ENCODE measurements at places on chromosomes 3 and 15.

GRCh38 chr3:42450567-42450966 lies 40.2 kb upstream of the LYZL4 start:
- no peak for DNase-seq

DNA sequence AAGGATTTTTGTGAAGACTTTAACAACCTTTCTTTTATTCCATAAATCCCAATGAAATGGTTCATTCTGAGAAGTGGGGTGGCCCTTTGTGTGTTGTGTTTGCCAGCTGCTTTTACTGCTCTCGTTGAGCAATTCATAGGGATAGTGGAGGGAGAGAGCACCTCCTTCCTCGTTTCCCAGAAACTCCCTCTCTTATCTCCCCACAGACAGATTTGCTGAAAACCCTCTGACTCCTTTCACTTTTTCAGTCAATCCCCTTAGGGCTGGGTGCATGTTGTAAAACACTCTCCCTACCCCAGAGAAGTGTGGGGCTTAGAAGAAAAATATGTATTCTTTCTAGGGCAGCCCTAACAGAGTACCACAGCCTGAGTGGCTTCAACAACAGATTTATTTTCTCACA lies 557.2 kb upstream of the RGMA start:
- DNase-seq: no peak

DNA sequence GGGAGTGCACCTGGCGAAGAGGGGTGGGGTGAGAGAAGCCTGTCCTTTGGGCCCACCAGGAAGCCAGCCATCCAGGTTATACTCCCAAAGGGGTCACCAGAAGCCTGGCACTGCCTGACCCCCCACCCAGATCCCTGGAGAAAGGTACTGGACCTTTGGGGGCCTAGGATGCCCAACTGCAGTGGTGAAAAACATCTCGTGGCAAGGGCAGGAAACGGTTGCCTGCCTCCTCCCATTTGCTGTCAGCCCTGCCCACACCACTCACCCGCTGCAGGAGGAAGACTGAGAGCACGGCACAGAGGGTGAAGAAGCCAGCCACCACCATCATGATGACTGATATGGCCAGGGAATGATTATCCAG lies 2.2 kb upstream of the ULK3 start:
- DNase-seq: peak; percentile 33

GRCh38 chr15:87733541-87733941 lies 523.0 kb downstream of the NTRK3 start:
- no peak for DNase-seq

GRCh38 chr15:100983221-100983620 lies 64.1 kb downstream of the LRRK1 start:
- no peak for DNase-seq

DNA sequence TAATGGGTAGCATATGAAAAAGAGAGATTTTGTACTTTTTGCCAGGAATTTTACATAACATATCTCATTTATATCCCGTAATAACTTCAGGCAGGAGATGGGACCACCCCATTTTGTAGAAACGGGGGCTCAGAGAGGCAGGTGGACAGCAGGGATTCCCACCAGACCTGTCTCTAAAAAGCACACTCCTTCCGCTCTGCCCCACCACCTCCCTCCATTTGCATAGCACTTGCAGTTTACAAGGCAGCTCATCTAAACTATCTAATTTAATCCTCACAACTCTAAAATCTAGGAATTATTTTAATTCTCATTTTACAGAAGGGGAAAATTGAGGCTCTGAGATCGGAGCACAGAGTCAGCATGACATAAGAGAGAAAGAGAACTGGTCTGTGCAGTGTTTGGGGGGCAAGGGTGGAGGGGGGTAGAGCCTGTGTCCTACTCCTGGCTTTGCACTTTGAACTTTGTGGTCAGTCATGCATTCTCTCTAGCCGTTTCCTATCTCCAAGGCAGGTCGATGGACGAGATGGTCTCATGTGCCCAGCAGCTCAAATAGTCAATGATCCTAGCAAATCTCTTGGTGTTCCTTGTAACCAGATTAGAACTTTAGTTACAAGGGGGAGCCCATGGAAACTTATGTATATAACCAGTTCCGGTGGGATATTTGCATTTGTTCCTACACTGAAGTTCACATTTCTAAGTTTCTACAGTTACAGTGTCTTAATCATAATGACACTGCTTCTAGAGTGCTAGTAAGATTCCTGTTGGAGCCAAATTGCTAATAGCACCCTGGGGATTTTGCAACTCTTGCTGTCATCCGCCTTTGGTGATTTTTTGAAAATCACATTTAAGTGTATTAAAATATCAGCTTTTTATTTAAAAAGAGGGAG lies 18.6 kb downstream of the CRYGS start:
- no peak for DNase-seq

- DNase-seq: no peak
Observed at GRCh38 chr15:97234851-97235610, 725.5 kb upstream of the ARRDC4 start.

DNA sequence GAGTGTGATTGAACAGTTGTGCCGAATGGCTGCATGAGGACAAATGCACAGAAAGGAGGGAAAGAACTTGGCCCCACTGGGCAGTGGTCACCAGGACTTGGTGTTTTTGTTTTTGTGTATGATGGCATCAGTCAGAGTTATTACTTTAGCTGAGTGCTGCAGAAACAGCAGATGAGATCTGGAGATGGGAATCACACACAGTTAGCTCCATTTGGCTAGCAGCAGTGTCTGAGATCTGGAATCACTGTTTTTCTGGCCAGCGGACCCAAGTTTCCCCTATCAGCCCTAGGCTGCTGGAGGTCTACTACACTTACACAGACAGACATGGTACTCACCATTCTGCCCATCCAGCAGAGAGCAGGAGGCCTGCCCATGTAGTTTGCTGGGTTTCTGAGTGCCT lies 45.9 kb upstream of the APEH start:
- no peak for DNase-seq

GRCh38 chr3:126397610-126398422 lies 3.1 kb downstream of the CFAP100 start:
- DNase-seq: no peak

- no peak for DNase-seq
Observed at GRCh38 chr3:189363590-189364255, 192.0 kb downstream of the TPRG1 start.

DNA sequence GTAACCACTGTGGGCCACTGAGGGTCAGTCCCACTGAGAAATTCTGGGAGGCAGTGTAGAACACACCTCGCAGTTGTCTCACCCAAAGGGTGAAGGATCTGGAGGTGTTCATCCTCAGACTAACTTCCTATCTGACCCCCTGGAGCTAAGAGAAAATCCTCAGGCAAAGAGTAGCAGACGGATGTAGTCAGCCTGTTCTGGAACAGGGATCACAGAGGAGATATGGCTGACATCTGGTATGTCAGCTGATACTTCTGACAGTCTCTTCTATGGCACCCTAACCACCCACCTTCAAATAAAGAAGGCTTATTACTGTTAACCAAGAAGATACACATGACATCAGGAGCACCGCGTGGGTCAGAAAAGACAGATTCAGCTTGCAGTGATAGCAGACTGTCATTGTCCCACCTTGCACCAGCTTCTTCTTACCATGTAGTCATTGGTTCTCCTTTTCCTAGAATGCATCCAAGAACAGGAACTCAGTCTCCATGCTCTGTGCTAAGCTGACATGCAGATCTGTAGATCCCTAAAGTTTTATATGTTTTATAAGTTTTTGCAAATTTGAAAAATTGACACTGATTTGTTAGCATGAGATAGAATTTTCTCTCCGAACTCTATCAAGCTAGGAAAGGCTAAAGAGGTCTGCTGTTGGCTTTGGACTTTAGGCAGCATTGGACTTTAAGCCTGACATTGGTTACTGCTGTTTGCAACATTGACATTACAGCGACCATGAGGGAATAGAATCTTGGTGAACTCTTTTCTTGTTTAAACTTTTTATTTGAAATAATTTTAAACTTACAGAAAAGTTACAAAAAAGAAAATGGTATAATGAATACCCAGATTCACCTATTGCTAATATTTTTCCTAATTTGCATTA lies 60.4 kb downstream of the KBTBD12 start:
- DNase-seq: no peak

GRCh38 chr3:182782149-182782548 lies 11.2 kb upstream of the ATP11B start:
- DNase-seq: no peak

GRCh38 chr15:49075881-49076280 lies 29.6 kb upstream of the SECISBP2L start:
- DNase-seq: no peak

GRCh38 chr3:98603580-98603979 lies 10.2 kb upstream of the CPOX start:
- DNase-seq: no peak

DNA sequence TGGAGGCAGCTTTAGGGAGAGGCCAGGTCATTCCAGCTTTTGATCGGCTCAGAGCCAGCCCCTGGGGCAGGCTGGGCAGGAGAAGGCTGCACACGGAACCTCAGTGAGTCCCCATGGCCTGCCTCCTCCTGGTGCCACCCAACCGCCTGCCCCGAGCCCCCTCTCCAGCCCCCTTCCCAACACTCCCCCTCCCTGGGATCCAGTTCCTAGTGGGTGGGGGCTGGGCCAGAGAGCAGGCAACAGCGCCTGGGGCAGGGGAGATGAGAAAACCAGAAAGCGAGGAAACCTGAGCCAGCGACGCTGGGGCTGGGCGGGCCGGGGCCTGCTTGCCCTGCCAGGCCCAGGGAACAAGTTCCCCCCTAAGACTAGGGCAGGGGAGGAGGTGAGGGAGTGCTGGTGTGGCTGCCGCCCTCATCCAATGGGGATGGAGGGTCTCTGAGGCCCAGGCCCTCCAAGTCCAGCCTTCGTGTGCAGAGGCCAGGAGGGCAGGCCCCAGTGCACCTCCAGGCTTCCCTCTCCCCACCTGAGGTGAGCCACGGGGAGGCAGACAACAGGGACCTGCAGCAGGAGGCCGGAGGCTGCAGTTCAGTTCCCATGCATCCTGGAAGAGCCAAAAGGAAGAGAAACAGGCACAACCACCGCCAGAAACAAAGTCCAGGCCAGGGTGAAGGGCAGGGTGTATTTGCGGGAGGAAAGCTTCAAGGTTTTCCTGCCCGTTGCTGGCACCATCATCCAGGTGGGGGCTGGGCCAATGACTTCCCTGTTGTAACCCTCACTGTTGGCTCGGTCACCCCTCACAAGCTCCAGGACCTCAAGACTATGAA lies 4.0 kb upstream of the SEMA3F start:
- no peak for DNase-seq

DNA sequence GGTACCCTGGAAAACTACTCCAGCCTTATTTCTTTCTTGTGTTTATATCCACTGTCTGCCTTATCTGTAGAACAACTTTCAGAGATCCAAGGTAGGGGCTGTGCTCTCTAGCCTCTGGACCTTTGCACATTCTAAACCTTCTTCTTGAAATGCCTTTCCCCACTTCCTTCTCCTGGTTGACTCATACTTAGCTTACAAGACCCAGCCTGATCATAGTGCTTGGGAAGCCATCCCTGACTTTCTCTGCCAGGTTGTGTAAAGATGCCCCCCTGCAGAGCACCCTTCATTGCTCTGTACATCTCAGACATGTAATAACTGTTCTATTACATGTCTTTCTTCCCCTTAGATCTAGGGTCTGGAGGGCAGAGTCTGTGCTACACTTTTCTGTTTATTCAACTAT lies 50.1 kb downstream of the PPM1L start:
- no peak for DNase-seq

DNA sequence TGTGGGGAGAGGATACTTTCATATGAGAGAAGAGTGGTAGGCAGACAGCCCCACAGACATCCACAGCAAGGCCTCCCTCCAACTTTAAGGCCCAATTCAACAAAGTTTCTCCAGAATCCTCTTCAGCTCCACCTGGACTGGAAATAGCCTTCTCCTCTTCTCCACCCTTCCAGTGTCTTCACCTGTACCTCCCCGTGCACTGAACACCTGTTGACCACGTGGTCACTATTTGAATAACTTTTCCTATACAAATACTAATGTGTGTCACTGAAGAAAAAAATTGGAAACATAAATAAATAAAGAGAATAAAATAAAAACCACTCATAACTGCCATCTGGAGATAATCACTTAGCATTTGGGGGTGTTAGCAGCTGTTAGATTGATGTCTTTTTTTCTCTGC lies 52.9 kb downstream of the CCNL1 start:
- no peak for DNase-seq

- DNase-seq: no peak
Observed at GRCh38 chr3:63976161-63976871, 47.0 kb downstream of the PSMD6 start.

GRCh38 chr3:128879991-128880390 lies 571 bp downstream of the ACAD9 start:
- no peak for DNase-seq

GRCh38 chr3:111800926-111801325 lies 58.1 kb upstream of the PHLDB2 start:
- DNase-seq: no peak

DNA sequence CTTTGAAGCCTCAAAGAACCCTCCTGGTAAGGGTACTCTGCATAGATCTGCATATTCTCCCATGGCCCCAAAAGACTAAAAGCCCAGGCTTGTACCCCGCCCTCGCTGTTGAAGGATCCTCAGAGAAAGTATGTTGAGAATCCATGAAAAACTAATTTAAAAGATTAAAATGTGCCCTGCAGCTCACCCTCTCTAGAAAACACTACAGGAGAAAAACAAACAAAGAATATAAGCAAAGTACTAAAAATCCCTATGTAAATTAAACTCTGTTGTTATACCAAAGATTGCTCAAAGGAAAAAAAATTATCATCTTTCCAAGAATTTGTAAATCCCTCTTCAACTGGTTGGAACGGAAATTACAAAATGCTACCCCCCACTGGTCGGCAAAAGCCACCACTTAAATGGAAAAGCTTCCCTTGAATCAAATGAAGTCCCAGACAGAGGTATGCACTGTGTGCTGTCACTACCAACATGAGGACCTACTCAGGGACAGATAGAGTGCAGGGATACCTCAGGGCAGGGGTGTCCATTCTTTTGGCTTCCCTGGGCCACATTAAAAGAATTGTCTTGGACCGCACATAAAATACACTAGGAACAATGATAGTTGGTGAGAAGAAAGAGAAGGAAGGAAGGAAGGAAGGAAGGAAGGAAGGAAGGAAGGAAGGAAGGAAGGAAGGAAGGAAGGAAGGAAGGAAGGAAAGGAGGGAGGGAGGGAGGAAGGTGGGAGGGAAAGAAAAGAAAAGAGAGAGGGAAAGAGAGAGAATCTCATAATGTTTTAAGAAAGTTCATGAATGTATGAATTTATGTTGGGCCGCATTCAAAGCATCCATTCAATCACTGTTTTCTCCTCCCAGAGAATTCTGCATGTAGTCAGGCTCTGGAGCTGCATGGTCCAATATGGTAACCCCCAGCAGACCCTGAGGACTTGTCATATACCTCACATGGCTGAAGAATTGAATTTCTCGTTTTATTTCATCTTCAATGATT lies 88.1 kb downstream of the MAGI1 start:
- no peak for DNase-seq

- DNase-seq: no peak
Observed at GRCh38 chr3:24323272-24323671, 171.4 kb downstream of the THRB start.

- DNase-seq: no peak
Observed at GRCh38 chr15:79640206-79640605, 208.1 kb downstream of the MINAR1 start.

- no peak for DNase-seq
Observed at GRCh38 chr15:57376696-57377477, 582 bp downstream of the CGNL1 start.
